ENCODE measurements at places on chromosomes 2 and 18. TPM values are rescaled to one million over a fixed set of nuclear protein-coding genes. Genes with fewer than 3 reads are reported as not detected.

GRCh38 chr18:73452866-73453265, 585.1 kb upstream of the NETO1 start:
- no peak for DNase-seq

DNA sequence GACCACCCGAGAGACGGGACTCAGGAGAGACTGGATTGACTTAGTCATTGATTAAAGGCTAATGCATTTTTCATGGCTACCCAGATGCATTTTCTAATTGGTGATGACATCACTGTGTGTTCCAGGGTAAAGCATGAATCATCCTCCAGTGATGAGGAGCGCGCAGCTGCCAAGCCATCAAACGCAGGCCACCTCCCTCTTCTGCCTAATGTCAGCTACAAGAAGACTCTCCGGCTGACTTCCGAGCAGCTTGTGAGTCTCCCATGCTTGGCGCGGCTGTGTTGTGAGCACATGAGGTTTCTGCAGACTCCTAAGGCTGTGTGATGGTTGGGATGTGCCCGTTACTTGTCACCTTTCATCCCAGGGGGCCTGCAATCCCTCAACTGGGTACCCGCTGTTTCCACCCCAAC, 56.4 kb downstream of the LPIN1 start:
- no peak for DNase-seq

GRCh38 chr2:44388877-44389276, 27.1 kb downstream of the CAMKMT start:
- no peak for DNase-seq

DNA sequence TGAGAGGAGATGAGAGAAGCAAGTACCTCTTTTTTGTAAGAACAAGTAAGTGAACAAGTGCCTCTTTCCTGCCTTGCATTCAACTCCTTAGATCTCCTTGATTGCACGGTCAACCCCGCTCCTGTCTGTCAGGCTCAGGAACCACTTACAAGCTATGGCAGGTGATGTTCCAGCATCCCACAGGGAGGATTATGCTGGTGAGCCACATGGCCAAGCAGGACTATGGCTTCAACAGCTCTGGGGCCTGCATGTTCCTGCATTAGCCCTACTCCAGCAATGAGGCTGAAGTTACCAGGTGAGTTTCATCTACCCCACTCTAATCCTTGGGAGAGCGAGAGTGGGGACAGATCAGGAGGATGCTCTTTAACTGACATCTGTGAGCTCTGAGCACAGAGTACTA, 29.5 kb downstream of the TTC32 start:
- no peak for DNase-seq

TBC1D8 gene
- 17.9 TPM for polyA plus RNA-seq

FBXO15 gene
- polyA plus RNA-seq, result 0.69 TPM

All from hepatocyte (in vitro differentiated cells).